ENCODE measurements at places on chromosomes 6 and 20.

DNA sequence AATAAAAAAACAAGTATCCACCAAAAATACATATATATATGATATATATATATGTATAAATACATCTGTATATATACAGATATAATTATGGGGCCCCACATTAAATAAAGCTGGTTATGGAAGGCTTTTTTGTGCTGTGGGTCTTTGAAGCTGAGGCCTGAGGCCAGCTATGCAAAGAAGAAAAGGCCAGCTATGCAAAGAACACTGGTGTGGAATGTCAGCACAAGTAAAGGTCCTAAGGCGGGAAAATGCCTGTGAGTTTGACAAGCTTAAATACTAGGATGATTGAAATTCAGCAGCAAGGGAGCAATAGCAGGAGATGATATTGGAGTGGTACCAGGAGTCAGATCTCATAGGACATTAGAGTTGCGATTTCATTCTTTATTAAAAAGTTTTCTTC is 25.2 kb downstream of the ADGRF1 start:
- DNase-seq = no peak

- no peak for DNase-seq
These were observed 82.8 kb downstream of the CD40 start for GRCh38 chr20:46200582-46201570.

GRCh38 chr6:86412057-86412456 is 525.3 kb upstream of the HTR1E start:
- no peak for DNase-seq

GRCh38 chr6:136963259-136963658 is 41.2 kb downstream of the SLC35D3 start:
- DNase-seq = no peak

- no peak for DNase-seq
These were observed 153.3 kb upstream of the SYNCRIP start for GRCh38 chr6:85795945-85796344.

- no peak for DNase-seq
These were observed 66.2 kb downstream of the RREB1 start for GRCh38 chr6:7173843-7174503.

DNA sequence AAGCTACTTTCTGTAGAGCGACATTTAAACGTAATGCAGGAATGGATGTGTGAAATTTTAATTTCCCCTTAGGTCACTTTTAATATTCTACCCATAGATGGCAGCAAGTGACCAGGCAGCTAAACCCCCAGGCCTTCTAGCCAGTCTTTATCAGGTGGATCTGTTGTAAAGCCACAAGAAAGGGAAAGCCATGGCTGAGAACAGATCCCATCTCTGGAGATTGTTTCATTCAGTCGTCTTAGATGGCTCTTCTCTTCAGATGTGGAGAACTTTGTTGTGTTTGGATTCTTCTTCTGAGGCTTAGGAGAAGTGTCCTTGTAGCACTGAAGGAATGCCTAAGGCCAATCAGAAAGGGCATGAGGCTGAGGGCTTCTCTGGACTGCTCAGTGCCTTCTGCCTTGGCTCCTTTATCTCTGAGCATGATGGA is 15.8 kb upstream of the RNF182 start:
- DNase-seq = peak; percentile 92

- DNase-seq = peak; percentile 46
These were observed 312.5 kb upstream of the PLCB4 start for GRCh38 chr20:8756410-8756809.

All from NCI-H2029 treated with DMSO at 0.1 percent for 48 hours (cell line).